SIG-M5 (cell line): ENCODE measurements at places on chromosomes 2 and 18.

GRCh38 chr2:6939071-6939470 is 21.9 kb downstream of the RNF144A start:
- no peak for DNase-seq

DNA sequence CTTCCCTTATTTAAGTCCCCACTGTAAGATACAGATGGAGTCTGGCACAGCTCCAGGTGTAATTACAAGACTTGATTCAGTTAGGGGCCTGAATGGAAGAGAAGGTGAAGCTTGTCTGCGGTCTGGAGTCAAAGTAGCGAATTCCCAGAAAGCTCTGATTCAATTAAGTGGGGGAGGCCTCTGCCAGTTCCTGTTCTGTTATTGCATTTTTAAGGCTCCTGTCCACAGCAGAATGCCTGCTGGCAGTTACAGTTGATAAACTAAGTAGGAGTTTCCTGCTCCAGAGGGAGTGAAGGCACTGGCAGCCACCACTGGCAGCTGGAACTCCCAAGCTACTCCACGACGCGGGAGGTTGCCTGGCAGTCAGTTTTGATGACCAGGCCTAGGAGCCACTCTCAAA is 181.1 kb downstream of the SOCS6 start:
- DNase-seq: no peak

DNA sequence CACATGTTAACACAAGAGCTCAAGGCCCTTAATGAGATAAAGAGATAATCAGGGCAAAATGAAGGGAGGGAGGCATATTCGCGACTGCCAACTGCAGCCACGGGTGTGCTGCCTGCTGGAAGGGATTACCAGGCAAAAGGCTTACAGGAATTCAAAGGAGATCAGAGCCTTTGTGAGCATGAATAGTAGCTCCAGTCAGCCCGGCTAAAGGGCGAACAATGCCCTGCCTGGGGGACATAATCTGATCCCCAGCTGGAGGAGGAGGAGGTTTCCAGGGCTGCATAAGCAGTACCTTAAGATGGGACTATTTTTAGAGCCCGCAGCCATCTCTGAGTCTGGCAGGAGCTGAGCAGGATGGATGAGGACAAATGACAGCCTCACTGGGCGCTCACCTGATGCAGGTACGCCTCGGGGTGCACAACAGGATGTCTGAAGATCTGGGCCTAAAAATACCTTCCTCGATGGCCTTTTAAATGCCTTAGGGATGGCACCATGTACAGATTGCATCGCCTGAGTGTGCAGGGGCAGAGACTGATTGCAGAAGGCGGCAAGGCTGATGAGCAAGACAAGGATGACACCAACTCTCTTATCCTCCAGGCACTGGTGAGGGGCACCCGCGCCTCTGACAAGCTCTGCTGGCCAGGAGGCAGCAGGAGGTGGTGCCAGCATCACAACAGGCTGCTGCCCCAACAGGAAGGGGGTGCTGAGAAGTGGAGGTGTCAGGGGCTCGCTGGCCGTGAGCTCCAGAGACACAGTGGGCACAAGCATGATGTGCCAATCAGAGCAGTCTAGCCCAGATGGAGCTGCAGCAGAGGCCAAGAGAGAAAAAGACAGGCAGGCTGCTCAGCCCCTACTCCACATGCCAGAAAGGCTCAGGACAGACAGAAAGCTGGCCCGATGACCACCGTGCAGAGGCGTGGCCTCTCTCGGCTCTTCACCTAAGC is 111.4 kb downstream of the EIPR1 start:
- DNase-seq: no peak

- no peak for DNase-seq
Observed at GRCh38 chr2:204977914-204978313, 432.6 kb downstream of the PARD3B start.
